ENCODE measurements at places on chromosomes 7 and 10. TPM values are rescaled to one million over a fixed set of nuclear protein-coding genes. Genes with fewer than 3 reads are reported as not detected.

The POLR2J2 gene
- 1.6 TPM for polyA plus RNA-seq

The LMTK2 gene
- polyA plus RNA-seq = 4.4 TPM

The NPTX2 gene
- 0.07 TPM for polyA plus RNA-seq

The DLX6 gene
- not detected for polyA plus RNA-seq

The CALML3 gene
- polyA plus RNA-seq = not detected

The GPR146 gene
- 2.5 TPM for polyA plus RNA-seq

The CALML5 gene
- polyA plus RNA-seq = not detected

The PEX1 gene
- 8.1 TPM for polyA plus RNA-seq

The CPA2 gene
- not detected for polyA plus RNA-seq

The CXCL12 gene
- 79.4 TPM for polyA plus RNA-seq

DNA sequence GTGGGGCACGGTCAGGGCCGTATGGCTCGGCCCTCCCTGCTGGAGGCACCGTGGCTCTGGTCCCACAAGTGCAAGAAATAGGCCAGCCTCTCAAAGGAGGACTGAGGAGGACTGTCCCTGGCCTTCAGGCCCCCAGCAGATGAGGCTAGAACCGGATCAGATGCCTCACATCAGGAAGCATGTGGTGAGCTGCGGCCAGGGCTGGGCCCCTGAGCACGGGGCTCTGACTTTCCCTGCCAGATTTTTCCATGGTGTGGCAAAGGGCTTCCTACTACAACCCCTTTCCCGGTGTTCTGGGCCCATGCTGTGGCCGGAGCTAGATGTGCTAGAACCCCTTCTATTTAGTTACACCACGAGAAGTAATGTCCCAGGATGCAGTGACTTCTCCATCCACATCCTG lies 100.4 kb downstream of the TCERG1L start:
- no peak for DNase-seq

DNA sequence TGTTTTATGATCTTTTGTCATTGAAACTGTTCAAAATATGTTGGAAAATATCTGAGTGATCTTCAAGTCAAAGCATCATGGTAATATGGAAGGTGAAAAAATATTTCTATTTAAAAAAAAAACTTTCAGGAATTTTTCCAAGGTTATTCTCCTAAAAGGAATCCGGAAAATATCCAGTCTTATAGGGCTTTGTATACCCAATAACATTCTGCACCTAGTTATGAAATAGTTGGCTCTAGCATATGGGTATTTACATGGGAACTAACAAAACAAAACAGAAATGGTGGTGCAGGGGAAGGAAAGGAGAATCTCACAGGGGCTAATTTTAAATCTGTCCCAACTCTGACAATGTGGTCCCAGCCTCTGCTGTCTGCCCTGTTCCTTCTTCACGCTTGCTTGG lies 167.1 kb upstream of the RHEB start:
- DNase-seq = no peak

- DNase-seq = no peak
These were observed 155.6 kb upstream of the SEMA3C start for GRCh38 chr7:81074406-81074805.

DNA sequence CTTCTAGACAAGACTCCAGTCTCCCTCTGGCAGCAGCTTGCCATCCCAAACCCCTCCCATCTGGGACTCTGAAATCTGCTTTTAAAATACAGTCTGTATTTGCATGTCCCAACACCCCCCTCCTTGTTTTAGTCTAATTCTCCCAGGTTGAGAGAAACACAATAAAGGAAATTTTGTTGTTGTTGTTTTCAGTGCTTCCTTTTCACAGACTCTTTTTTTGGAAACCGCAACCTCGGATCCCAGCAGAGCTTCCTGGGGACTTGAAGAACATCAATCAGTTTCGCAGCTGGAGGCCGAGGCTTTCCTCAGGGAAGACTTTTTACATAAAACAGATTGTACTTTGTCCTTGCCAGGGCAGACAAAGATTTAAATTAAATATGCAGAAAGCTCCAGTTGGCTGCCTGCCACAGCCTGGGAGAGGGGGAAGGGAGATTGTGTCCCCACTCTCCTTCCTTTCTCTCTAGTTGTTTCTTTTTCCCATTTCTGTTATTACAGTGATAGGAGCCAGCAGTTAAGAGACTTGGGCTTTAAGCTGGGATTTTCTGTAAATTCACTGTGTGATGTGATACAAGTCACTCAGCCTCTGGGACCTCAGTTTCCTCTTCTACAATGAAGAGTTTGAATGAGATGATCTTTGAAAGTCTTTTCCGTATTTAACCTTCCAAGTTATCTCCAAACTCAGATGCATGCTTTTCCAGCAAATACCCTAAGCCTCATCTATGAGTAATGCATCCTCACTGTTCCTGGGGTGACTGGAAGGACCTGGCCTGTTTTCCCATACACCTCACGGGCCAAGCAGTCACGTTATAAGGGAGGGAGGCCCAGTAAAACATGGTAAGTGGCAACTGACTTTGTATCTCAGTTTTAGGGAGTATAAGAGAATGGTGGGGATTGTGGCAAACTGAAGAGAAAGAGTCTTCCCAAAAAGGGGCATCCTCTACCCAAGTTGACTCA lies 192.3 kb downstream of the REEP3 start:
- DNase-seq = peak; percentile 59

DNA sequence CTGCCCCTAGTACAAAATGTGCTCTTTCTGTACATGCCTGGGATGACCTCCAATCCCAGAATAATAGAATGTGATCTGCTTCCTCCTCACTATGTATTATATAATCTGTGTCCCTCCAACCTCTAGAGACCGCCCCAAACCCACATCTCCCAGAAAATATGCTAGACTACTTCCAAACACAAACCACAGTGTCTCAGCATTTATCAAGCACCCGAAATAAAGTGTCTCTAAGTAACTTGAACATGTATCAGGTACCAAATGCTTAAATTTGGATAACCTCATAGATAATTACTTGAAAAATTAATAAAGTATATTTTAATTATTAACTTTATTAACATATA lies 16.1 kb downstream of the LYZL1 start:
- no peak for DNase-seq

DNA sequence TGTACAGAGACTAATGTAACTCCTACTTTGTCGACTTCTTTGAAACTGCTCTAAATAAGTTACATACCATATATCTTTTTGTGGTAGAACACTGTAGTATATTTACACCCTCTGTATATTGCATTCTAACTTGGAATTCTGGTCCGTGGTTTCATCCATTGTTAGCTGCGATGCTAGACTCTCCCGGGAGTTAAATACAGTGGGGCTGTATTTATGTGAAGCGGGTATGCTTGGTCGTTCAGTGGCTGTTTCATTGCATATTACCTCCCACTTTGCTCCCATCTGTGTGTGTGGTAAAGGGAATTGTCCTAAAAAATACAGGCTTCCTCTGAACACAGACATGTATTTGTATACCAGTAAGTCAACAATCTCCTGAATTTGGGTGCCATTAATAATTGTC lies 231.1 kb downstream of the SLC25A13 start:
- DNase-seq = no peak

- DNase-seq = no peak
These were observed 126.3 kb downstream of the TAX1BP1 start for GRCh38 chr7:27866256-27866655.

DNA sequence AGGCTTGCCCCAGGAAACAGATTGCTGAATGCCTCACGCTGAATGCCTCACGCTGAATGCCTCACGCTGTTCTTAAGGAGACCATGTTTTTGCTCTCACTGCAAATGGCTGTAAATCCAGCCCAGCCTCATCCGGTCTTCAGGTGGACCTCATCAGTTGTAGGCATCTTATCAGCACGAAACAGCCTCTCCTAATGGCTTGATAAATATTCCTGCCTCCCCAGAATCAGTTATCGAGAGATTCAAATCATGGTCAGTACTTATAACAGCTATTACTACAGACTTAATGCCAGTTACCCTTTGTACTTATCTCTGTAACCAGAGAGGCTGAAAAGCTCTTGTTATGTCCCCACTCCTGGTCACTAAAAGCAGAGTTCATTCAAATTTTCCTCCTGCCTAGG lies 290.6 kb downstream of the FZD1 start:
- no peak for DNase-seq

Data from IMR-90 (cell line).